ENCODE measurements at places on chromosomes 13 and 19.

DNA sequence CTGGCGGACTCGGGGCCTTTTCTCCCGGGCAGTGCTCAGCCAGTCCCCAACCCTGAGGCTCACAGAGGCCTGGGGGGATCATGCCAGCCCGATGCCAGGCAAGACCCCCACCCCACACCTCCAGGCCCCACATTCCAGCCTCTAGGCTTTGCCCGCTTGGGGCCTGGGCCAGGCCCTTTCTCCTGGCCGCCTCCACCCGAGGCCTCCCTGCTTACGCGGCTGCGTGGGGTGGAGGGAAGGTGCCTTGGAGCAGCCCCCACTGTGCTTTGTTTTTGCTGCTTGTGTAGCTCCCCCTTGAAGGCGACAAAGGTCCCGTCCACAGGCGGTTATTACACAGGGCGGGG lies 38.4 kb downstream of the SMIM24 start:
- no peak for DNase-seq

DNA sequence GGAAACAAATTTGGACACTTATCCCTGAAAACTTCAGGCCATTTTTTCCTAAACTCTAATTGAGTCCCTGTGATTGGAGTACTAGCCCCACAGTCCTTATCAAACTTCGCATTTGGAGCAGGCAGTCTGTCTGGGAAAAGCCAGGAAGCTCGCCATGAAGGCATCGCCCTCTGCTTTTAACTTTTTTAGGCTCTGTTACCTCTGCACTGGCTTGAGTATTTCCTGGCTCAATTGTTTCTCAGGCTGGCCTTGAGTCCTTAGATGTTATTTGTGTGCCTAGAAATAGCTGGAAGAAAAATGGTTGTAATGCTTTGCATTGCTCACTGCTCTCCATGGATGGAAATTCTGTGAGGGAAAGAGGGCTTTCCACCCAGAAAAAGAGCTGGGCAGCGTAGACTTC lies 24.2 kb downstream of the ACTN4 start:
- no peak for DNase-seq

DNA sequence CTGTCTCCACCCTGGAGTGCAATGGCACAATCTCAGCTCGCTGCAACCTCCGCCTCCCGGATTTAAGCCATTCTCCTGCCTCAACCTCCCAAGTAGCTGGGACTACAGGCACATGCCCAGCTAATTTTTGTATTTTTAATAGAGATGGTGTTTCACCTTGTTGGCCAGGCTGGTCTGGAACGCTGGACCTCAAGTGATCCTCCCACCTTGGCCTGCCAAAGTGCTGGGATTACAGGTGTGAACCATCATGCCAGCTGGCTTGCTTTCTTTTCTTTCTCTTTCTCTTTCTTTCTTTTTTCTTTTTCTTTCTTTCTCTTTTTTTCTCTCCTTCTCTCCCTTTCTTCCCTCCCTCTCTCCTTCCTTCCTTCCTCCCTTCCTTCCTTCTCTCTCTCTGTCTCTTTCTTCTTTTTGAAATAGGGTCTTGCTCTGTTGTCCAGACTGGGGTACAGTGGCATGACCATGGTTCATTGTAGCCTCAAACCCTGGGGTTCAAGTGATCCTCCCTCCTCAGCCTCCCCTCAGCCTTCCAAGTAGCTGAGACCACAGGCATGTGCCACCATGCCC lies 33.3 kb upstream of the NFIC start:
- DNase-seq, result no peak

DNA sequence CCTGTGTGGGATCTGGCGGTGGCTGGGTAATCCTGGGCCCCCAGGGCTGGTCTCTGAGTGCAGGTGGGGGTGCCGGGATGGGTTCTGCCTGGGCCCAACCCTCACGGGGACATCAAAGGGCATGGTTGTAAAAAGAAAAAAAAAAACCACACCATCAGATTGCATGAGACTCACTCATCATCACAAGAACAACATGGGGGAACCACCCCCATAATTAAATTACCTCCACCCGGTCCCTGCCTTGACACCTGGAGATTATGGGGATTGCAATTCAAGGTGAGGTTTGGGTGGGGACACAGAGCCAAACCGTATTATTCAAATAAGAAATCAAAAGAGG lies 14.3 kb downstream of the C1QTNF9 start:
- DNase-seq, result no peak

DNA sequence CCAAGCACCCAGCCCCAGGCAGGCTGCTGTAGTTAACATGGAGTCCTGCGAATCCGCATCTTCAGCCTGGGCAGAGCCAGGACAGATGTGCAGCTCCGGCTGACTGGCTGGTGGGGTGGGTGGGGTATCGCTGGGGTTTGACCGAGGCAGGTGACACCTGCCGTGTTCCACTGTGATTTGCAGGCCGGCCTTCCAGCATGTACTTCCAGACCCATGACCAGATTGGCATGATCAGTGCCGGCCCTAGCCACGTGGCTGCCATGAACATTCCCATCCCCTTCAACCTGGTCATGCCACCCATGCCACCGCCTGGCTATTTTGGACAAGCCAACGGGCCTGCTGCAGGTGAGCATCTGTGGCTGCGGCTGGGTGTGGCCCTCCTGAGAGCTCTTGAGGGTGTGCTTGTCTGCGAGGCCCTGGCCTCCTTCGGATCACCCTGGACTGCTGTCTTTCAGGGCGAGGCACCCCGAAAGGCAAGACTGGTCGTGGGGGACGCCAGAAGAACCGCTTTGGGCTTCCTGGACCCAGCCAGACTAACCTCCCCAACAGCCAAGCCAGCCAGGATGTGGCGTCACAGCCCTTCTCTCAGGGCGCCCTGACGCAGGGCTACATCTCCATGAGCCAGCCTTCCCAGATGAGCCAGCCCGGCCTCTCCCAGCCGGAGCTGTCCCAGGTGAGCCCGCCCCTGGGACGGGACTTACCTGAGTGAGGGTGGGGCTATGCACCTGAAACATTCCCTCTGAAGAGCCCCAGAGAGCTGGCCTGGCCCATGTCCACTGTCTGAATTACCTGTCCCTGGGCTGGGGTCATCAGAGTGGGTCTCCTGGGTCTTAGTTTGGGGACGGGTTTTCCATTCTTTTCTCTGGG lies 30.6 kb downstream of the CERS1 start:
- no peak for DNase-seq

DNA sequence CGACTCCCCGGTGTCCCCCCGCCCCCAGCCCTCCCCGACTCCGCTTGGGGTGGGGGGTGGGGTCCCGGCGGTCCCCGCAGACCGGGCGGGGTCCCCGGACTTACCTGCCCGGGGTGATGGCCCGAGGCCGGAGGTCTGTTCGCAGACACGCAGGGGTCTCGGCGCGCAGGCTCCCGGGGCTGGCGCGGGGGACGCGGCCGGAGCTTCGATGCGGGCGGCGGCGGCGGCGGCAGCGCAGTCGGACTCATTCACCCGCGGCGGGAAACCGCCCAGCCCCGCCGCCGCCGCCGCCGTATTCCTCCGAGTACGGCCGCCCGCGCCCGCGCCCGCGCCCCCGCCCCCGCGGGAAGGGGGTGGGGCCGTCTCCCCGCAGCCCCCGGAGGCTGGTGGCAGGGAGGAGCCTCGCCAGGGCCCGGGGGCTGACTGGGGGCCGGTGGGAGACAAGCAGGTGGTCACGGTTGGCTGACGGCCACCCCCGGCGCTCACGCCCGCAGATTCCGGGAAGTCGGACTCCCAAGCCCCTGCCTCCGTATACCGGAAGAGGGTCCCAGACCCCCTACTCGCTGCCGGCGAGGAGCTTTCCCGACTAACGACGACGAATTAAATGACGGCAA lies at the start of gene C2CD4C:
C2CD4C (minus strand) TSS at position 246 of the 614 bp plus-strand sequence. CDS start 786 bp downstream, outside the sequence.
- DNase-seq, result no peak

DNA sequence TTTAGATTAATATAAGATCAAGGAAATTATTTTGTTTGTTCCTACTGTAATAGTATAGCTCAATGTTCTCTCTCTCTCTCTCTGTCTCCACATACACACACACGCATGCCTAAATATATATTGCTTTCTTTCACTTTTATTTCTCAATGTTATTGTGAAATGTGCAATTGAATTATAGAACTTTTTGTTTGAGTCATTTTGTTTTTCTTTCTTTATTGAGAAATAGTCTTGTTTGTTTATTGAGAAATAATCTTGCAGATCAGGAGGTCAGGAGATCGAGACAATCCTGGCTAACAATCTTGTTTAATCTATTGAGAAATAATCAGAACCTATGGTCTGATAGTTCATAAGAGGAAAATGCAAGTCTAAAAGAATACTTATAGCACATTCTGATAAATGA lies 1581.3 kb downstream of the EFNB2 start:
- no peak for DNase-seq

Data from NCI-H1048 (cell line).